ENCODE measurements at places on chromosomes 1 and 21.

DNA sequence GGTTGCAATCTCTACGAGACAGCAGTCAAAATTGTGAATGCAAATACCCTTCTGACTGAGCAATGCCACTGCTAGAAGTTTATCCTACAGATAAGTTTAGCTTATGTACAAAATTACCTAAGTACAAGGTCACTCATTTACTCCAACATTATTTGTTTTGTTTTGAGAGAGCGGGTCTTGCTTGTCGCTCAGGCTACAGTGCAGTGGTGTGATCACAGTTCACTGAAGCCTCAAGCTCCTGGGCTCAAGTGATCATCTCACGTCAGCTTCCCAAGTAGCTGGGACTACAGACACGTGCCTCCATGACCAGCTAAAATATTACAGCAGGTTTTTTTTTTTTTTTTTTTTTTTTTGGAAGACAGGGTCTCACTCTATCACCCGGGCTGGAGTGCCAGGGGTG is 15.4 kb downstream of the RBM34 start:
- DNase-seq: no peak

- no peak for DNase-seq
These were observed 109.8 kb downstream of the PBX1 start for GRCh38 chr1:164668491-164669400.

GRCh38 chr1:7299994-7300393 is 471.1 kb upstream of the VAMP3 start:
- no peak for DNase-seq

DNA sequence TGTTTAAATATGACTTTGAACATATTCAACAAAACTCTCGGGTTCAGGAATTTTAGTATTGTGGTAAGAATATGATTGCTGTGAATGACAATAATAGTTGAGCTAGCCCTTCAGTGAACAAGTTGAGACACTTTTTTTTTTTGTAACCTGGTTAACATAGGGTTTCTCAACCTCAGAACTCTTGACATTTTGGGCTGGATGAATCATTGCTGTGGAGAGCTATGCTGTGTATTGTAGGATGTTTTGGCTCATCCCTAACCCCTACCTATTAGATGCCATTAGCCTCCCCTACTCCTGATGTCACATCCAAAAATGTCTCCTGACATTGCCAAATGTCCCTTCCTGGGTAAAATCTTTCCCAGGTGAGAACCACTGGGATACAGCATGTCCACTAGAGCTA is 113.7 kb downstream of the RUNX1 start:
- no peak for DNase-seq

DNA sequence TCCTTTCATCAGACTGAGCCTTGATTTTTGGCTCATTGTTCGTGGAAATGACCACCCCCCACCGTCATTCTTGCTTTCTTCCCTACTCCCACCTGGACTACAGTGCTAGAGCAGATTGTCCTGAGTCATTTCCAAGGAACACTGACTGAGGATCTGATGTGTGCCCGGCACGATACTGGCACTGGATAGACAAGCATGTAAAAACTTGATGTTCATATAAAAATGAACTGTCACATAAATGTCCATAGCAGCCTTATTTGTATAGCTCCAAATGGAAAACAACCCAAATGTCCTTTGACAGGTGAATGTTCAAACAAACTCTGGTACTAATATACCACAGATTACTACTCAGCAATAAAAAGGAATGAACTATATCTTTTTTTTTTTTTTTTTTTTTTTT is 18.6 kb upstream of the SLC45A3 start:
- DNase-seq: no peak

GRCh38 chr1:202834771-202835547 is 24.2 kb downstream of the PCAT6 start:
- no peak for DNase-seq
